ENCODE measurements at places on chromosomes 6 and 20.
A peak's percentile ranks its signal among the peaks of the same experiment; 100 is the strongest.

DNA sequence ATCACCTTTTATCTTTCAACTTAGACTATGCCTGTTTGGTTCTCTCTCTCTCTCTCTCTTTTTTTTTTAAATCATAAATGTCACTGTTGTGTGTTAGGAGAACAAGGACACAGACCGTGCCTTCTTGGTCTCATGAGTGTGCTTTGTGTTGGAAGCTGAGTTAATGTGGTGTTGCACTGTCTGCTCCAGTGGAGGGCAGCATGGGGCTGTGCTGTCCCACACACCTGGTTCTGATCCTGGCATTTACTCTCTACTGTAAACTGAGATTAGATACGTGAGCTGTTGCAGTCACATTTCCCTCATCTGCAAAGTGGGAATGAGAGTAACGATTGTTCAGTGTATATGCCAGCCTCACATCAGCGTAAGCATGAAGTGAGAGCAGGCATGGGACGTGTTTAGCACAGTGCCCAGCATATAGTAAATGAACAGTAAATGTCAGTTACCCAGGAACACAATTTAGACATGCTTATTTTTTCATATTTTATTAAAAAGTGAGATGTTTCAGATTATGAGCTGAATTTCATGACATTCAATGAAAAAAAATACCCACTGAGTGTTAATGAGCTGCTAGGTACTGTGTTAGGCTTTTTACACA lies 161.1 kb downstream of the FARS2 start:
- DNase-seq: no peak

- peak; percentile 87 for DNase-seq
Observed at GRCh38 chr6:31901953-31902643, at the start of gene ZBTB12. TSS of gene ZBTB12 (minus strand) at chr6:31902086. CDS start at chr6:31901305, 781 bp downstream.

DNA sequence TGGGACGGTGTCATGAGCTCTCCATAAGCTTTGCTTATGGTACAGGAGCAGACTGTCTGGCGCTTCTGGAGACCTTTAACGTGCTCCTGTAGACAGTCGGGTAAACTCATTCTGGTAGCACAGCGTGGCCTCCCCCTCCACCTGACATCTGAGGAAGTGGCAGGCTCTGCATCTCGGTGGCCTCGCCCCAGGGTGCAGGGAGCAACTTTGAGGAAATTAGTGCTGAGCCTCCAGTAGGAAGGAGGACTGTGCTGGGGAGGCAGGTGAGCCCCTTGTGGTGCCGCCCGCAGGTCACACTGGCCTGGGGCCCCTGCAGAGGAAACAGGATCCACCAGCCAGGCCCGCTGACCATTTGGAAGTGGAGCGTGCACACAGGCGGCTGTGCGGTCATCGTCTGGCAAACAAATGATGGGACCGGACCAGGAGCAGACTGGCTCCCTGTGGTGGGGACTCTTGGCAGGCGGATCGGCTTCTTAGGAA lies 57.9 kb downstream of the SYNJ2 start:
- no peak for DNase-seq

DNA sequence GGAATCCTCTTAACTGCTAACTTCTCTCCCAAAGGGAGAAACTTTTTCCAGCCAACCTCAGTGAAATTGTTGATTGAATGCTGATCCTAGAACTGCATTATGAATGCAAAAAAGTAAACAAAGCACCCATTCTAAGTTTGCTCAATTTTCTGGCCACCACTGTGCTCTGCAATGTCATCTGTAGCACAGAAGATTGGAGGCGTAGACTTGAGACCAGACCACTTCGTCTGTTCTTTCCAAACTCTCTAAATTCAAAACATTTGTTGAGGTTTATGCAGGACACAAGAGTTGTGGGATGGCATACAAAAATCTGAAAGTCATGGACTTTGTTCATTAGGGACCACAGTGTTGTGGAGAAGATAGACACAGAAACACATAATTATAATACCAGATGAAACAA lies 11.1 kb upstream of the TSPYL1 start:
- no peak for DNase-seq

GRCh38 chr20:22248051-22248667 lies 336.2 kb downstream of the FOXA2 start:
- no peak for DNase-seq

Data from NCI-H1092 (cell line).